ENCODE measurements at places on chromosomes 6 and 20.

DNA sequence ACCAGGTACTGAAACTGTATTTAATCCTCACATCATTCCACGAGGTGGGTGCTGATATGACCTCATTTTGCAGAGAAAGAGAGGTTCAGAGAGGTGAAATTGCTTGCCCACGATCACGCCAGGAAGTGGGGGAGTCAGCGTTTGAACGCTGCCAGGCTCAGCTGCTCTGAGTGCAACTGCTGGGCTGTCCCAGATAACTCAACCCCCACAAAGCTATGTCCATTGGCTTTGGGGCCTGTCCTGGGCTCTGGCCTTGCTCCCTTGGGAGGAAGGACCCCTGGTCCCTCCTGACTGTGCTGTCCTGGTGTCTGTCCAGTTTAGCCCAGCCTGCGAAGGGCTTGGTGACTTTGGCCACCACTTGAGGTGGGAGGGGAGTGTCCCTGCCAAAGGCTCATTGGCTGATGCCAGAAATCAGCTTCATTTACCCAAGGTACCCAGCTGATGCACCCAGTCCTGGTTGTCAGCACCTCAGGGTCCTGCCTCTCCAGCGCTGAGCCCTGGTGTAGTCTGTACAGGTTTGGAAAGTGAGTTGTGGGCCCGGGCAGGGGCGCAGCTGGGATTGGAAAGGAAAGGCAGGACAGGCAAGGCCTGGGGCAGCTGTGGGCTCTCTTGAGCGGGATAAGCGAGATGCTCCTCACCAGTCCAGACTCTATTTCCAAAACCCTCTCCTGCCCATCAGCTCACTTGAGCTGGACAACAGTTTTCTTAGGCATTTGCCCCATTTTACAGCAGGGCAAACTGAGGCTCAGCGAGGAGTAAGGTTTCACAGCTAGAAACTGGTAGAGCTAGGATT, 38.5 kb downstream of the SUN5 start:
- DNase-seq: no peak

DNA sequence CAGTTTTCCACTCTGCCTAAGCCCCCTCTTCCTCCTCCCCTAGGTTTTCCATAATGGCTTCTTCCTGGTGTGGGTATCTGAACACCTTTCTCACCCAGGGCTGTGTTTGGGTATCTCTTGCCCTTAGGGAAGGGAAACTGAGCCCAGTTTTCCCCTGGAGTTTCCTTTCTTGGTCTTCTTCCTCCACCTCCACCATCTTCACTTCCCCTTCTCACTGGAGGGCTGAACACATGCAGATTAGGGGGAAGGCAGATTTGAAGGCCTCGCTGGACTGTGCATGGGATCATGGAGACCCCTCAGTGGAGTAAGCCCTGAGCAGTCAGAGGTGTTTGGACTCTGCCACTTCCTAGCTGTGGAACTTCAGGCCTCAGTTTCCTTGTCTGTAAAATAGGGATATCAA, 27.8 kb downstream of the FOXP4 start:
- no peak for DNase-seq

GRCh38 chr20:36384022-36384619, 78.0 kb downstream of the DLGAP4 start:
- DNase-seq: peak; percentile 47

DNA sequence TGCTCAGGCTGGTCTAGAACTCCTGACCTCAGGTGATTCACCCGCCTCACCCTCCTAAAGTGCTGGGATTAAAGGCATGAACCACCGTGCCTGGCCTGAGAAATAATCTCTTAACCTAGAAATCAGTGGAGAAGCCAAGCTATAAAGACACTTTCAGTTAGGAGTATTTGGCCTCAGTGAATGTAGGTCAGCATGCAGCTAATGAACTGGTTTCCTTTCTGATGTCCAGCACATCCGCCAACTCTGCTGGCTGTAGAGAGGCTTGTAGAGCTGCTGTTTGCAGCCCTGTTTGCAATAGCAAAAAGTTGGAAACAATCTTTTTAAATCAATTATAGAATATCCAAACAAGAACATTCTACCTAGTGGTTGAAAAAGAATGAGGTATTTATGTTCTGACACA, 42.4 kb upstream of the ELOVL5 start:
- no peak for DNase-seq

GRCh38 chr6:11434565-11435326, 102.8 kb upstream of the TMEM170B start:
- DNase-seq: no peak

DNA sequence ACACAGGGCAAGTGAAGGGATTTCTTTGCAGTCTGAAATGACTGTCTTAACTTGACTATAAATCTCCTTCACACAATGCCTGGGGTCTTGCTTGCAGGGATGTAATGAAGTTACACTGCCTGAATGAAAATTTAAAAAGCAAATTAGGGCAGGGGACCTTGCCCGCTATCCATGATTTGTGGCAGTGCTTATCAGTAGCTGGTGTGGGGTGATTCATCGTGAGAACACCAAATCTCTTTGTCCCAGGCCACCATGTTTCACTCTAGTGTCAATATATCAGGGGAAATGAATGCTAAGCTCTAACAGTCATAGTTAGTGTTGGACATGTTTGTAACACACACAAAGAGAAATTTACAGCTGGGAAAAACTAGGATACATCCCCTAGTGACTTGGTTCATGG, 713.7 kb upstream of the EPHA7 start:
- DNase-seq: no peak

- no peak for DNase-seq
Observed at GRCh38 chr6:39251406-39251805, 22.1 kb upstream of the KCNK5 start.
